ENCODE measurements at places on chromosomes 12 and 14.

DNA sequence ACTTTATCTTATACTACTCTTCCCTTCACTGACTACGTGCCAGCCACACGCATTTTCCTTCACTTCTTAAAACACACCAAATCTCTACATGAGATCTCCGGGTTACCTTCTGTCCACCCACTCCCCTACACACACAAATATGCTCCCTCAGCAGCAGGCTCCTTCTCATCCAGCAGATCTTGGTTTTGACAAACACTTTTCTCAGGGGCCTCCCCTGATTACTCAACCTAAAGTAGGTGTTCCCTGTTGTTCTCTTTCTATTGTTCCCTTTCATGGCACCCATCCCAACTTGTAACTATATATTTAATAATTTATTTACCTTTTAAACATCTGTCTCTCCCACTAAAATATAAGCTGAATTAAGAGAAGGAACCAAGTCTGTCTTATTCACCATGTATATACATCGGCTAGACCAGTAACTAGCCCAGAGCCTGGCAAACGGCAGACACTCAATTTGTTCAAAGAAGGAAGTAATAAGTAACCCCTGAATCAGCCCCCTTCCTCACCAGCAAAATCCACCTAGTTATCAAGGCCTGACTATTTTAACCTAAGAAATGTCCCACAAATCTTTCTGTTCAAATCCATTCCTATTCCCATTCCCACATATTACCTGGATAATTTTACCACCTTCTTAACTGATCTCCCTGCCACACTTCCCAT, 2.7 kb downstream of the C2CD5 start:
- no peak for DNase-seq

- DNase-seq, result no peak
Measured at GRCh38 chr14:39712293-39712999, 280.2 kb upstream of the FBXO33 start.

- no peak for DNase-seq
Measured at GRCh38 chr12:107864235-107864634, 89.7 kb downstream of the ASCL4 start.

- no peak for DNase-seq
Measured at GRCh38 chr12:46227616-46228015, 41.2 kb downstream of the SLC38A1 start.

- DNase-seq, result peak; percentile 43
Measured at GRCh38 chr12:112979041-112979680, 842 bp downstream of the OAS2 start.

GRCh38 chr14:91243074-91243471, 1.4 kb downstream of the GPR68 start:
- no peak for DNase-seq

GRCh38 chr14:39069923-39070322, 33.1 kb downstream of the SEC23A start:
- no peak for DNase-seq

DNA sequence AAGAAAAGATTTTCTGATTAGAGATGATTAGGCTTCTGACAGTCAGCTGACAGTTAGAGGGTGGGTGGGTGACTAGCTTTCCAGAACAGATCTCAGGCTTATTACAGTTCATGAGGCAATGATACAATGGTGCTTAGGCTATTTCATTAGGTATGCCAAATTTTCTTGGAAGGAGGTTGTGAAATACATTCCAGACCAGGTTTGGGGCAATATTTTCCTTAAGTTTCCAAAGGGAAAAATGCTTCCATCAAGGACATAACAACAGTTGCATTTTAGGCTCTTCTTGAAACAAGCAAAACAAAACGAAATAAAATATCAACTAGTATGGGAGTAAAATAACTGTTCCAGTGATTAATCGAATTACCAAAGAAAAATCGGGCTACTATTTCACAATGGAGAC, 59.3 kb upstream of the CNTN1 start:
- no peak for DNase-seq

DNA sequence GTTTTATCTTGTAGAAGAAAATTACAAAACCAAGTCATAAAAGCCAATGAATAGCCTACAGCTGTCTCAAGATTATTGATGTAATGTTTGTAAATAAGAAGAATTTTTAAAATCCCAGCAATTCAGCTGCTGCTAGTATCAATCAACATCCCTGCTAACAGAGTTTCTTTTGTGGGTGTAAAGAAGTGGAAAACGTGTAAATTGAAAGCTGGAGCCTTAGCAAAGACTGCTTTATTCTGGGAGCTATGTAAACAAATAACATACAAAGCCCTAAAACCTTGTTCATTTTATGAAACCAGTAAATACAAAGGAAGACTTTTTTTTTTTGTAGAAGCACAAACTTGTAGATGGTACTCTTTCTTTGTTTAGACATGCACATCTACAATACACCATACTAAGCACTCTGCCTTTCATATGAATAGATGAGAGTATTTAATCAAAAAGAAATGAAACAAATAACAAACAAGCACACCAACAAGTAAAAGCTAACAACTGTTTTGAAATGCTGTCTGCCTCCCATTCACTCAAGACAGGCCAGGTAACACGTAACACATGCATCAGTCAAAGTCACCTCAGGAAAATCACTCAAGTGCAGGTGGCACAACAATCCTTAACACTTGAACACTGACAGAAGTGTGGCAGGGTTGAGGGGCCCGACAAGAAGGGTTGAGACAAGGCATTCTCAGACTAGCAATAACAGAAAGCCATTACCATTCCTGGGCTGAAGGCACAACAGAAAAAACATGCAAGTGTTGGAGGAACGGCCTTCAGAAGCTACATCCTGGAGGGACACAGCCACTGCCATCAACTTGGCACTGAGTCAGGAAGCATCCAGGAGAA, 1364.0 kb upstream of the SEL1L start:
- no peak for DNase-seq

GRCh38 chr12:84874125-84874824, 38.3 kb downstream of the SLC6A15 start:
- DNase-seq, result no peak

GRCh38 chr12:18443768-18444437, 182.6 kb downstream of the PIK3C2G start:
- DNase-seq, result no peak

DNA sequence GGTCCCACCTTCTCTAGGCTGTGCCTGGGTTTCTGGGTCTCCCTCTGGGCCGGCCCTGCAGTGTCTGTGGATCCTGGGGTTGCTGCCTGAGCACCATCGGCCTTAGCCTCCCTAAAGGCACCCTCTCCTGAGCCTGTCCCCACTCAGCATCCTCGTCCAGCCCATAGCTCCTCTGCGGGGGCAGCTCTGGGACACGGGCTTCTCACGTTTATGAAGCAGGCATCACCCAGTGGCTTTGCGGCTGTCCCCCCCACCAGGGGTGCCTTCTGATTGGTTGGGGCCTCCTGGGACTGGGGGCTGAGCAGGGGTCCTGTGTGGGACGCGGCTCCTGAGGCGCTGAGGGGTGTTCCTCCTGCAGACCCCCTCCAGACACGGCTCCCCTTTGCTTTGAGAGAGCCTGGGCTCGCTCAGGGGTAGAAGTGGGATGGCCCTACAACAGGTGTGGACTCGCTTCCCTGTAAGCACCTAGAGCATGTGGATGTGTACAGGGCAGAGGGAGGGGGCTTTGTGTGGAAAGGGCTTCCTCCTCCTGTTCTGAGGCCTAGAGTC, 10.7 kb downstream of the ULK1 start:
- no peak for DNase-seq

GRCh38 chr12:59636945-59637691, 41.3 kb downstream of the SLC16A7 start:
- DNase-seq, result no peak
